ENCODE measurements at places on chromosomes 5 and 9. TPM values are rescaled to one million over a fixed set of nuclear protein-coding genes. Genes with fewer than 3 reads are reported as not detected.

TMOD1 gene
- total RNA-seq, result 42.6 TPM

NTRK2 gene
- 203 TPM for total RNA-seq

BICD2 gene
- total RNA-seq, result 42.6 TPM

DNAH5 gene
- total RNA-seq, result 8.1 TPM

SLC9A3 gene
- total RNA-seq, result 1.6 TPM

TBC1D9B gene
- 75.1 TPM for total RNA-seq

RASGRF2 gene
- 22.5 TPM for total RNA-seq

PCDHGA3 gene
- 11.0 TPM for total RNA-seq

IL9 gene
- not detected for total RNA-seq

RNF208 gene
- total RNA-seq, result 1.9 TPM

CDX1 gene
- total RNA-seq, result not detected

ABLIM3 gene
- total RNA-seq, result 19.4 TPM

RALGDS gene
- total RNA-seq, result 196 TPM

WDR41 gene
- 85.4 TPM for total RNA-seq

CTXN3 gene
- total RNA-seq, result 0.63 TPM

GRXCR2 gene
- not detected for total RNA-seq

ADAMTS16 gene
- 3.4 TPM for total RNA-seq

IFNA13 gene
- total RNA-seq, result not detected

SYK gene
- total RNA-seq, result 1.6 TPM
